ENCODE measurements at places on chromosomes 12 and 14.

DNA sequence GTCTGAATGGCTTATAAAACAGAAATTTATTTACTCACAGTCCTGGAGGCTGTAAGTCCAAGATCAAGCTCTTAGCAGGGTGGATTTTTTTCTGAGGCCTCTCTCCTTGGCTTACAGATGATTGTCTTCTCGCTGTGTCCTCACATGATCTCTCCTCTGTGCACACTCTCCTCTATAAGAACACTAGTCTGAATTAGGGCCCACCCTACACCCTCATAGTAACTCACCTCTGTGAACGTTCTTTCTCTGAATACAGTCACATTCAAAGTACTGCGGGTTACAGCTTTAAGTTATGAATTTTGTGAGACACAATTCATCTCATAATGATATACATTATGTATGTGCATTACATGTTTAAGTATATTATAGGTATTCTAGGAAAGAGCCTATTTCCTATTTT, 135.7 kb upstream of the ATXN7L3B start:
- DNase-seq: no peak

DNA sequence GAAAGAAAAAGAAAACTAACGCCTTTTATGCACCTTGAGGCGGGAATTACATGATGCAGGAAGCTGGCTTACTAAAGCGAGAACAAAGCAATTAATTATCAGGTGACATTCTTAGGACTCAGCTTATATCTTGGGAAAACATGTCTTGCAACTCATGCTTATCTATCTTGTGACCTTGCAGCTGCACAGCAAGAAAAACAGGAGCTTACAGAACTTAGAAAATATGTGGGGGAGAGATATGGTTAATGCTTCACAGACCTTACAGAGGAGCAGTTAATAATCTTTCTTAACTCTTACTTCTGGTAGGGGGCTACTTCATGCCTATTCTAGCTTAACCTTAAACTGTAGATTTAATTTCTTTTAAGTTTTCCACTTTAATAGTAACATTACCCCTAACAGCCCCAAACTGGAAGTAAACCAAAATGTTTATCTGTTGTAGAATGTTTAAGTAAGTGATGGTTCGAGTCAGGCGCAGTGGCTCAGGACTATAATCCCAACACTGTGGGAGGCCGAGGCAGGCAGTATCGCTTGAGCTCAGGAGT, 13.2 kb upstream of the OR11G2 start:
- DNase-seq: no peak

DNA sequence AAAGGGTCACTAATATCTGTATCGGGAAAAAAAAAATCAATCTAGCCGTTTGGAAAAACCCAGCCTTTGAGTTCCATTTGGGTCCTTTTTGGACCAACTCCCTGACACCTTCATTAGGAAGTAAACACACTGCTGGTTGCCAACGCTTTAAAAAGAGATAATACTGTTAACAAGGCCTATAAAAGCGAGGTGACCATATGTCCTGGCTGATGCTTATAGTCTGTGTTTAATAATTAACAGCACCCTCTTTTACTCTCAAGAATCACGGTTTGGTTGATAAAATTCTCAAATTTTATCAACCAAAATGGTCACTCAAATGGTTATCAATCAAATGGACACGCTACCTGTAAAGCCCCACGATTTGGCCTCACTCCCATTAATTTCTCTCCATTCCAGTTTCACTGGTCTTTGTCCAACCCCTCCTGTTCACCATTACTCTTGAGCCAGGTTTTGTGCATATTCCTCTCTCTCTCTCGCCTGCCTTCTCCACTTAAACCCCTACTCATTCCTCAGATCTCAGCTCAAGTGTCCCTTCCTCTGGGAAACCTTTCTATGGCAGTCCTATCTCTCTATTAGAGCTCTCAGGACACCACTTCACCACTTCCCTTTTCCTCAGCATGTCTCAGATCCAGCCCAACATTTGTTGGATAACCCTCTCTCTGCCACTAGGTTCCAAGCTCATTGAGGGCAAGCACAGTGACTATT, 9.5 kb downstream of the BTG1 start:
- no peak for DNase-seq

GRCh38 chr12:75606151-75606550, 94.7 kb upstream of the KRR1 start:
- DNase-seq: no peak

DNA sequence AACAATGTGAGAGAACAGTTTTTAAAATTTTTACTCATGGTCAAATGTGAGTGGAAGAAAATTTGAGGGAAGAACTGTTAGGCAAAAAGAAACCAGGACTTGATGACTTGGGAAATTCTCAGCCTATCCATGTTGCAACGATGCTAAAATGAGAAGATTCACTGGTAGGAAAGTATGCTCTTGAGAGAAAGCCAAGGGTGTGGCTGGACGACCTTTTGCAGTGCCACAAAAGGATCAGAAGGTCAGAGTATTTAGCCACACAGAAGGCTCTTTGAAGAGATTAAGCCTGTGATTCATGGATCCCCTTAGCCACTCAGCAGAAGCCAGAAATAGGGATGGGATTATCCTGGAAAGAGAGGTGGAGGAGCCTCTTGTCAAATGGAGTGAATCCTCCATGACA, 336.8 kb downstream of the LRIG3 start:
- DNase-seq: no peak

GRCh38 chr12:72535212-72535990, 263.2 kb downstream of the TRHDE start:
- no peak for DNase-seq

GRCh38 chr14:105343194-105343593, 28.6 kb downstream of the PACS2 start:
- DNase-seq: no peak

DNA sequence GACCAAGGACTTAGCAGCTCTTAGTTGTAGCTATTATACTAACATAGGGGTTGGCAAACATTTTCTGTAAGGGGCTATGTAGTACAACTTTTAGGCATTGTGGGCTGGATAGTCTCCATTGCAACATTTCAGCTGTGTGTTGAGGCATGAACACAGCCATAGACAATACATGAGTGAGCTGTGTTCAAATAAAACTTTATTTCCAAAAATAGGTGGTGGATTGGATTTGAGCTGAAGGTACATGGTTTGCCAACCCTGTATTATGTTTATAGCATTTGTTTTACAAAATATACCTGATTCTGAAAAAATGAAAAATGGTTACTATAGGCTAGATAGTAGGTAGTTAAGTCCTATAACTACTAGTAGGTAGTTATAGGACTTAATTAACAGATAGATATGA, 40.5 kb downstream of the ETNK1 start:
- DNase-seq: no peak

DNA sequence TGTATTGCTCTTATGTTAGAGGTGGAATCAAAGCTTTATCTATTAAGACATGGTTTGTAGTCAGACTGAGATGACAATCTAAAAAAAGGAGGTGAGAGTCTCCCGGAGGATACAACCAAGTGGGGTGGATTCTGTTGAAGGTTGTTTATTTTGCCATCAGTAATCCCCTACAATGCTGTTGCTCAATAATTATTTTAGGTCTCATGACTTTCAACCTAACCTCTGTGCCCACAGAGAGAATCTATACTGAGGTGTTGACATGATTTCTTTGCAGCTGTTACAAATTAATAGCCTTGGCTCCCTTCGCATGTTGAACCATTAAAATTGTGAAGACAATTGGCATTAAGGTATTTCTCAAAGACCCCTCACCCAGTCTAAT, 28.7 kb upstream of the FOS start:
- DNase-seq: no peak

DNA sequence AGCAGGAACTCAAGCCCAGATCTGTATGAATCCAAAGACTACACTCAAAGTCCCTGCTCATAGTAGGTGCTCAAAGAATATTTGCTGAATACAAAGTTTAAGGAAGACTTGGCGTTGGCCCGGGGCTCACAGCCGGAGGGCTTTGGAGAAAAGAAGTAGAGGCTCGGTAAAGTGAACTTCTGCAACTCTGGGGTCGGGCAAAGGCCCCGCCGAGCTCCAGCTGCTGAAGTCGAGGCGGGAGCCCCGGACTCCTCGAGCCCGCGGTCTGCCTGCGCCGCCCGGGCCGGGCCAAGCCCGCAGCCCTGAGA, 335 bp downstream of the GCN1 start:
- DNase-seq: no peak

DNA sequence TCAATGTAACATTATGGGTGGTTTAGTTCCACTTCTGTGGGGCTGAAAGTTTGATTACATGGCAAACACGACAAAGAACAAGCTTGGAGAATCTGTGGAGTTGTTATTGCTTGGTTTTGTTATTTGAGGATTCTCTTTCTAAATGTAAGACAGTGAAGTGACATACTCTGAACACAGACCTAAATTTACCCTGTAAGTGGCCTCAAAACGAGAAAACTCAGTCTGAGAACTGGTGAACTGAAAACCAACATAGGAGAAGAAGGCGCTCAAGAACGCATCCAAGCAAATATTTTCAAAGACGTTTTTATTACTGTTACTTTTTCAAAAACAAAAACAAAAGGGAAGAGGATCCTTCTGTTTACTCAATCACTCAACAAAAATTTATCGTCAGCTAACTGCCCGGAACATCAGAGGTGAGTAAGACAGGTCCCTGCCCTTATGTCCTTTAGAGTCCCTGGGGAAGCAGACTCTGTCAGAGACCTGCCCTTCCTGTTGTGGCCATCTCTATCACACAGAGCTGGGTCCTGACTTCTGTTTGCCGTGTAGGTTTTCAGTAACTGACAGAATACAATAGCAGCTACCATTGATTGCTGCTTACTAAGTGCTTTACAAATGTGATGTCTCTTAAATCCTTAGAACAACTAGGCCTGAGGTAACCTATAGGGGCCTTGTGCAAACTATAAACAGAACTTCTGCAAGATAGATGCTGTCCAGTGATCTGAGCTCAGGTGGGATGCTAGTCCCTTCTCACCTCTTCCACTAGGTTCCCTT, 79.3 kb upstream of the C12orf71 start:
- DNase-seq: no peak

DNA sequence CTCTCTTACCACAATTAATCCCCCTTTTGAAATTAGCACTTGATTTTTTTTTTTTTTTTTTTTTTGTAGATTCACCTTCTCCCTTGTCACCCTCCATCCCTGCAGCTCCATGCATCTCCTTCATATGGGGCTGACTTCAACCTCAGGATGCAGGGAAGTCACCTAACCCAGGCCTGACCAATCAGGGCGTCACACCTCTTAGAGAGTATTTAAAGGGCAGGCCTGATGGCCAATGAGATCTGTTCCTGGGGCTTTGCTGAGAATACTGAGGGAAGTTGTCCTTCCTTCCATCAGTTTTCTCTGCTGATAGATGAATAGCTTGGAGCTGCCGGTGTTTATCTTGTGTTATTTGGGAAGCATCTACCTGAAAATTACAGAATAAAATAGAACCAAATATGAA, 1104.7 kb upstream of the TMEM132C start:
- no peak for DNase-seq

GRCh38 chr14:51552768-51553404, 98.8 kb upstream of the FRMD6 start:
- DNase-seq: no peak

DNA sequence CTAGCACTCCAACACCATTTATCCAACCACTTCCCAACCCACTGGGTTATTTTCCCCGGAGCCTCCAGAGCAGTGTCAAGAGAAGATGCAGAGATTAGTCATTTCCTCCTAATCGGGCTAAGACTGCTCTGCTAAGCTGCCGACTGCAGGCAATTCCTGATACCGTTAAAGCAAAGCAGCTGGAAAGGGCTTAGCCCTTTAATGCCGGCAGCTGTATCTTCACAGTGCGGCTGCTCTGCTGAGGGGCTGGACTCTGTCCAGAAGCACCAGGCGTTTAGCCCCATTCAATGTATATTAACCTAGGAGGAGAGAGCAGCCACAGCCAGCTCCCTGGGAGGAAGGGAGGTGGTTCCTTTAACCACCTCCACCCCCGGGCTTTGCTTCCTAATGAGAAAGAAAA, 11.1 kb downstream of the AQP6 start:
- no peak for DNase-seq

DNA sequence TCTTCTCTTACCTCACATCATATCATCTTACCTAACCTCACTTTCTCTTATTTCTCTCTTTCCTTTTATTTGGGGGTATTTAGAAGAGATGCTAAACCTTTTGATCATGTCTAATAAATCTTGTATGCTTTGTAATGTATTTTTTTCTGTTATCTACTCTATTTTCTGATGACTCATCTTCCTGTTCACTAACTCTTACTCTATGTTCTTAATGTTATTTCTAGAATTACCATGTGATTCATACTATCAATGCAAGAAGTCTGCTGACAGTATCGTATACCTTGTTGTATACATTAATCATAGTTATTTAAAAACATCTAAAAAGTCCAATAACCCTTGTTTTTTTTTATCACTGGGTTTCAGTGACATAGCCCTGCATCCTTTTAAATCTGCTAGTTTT, 62.3 kb downstream of the MGAT4C start:
- no peak for DNase-seq

DNA sequence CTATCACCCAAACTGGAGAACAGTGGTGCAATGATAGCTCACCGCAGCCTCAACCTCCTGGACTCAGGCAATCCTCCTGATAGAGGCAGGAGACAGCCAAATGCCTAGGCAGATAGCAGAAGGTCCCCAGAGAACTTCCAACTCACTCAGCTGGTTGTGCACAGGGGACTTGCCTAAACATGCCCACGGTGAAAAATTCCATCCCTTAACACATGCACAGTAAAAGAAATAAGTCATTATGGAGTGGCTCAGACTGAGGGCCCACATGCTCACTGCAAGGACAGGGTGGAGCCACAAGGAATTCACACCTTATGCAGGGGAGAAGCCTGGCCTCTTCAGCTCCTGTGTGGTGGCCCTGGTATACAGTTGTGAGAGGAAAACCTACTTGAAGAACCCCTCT, 525.8 kb upstream of the ATP2B1 start:
- no peak for DNase-seq

DNA sequence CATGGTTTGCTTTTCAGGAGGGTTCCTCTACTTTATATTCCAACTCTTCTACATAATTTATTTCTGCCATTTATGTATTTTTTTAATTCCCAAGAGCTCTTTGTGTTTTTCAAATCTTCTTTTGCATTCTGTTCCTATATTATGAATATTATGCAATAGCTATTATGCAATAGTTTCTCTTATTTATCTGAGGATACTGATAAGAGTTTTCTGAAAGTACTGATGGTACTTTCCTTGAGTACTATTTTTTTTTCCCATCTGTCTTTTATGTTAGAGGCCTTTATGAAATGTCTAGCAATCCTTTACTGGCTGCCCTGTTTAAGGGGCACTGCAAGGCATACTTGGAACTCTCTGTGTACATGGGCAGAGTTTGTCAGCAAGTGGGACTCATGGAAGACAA, 93.4 kb downstream of the SLC41A2 start:
- DNase-seq: no peak

- DNase-seq: no peak
These were observed 236.2 kb downstream of the EGLN3 start for GRCh38 chr14:33714527-33715226.

Measured in activated gamma-delta T cell (primary cell).